ENCODE measurements at places on chromosomes 2 and 18.

DNA sequence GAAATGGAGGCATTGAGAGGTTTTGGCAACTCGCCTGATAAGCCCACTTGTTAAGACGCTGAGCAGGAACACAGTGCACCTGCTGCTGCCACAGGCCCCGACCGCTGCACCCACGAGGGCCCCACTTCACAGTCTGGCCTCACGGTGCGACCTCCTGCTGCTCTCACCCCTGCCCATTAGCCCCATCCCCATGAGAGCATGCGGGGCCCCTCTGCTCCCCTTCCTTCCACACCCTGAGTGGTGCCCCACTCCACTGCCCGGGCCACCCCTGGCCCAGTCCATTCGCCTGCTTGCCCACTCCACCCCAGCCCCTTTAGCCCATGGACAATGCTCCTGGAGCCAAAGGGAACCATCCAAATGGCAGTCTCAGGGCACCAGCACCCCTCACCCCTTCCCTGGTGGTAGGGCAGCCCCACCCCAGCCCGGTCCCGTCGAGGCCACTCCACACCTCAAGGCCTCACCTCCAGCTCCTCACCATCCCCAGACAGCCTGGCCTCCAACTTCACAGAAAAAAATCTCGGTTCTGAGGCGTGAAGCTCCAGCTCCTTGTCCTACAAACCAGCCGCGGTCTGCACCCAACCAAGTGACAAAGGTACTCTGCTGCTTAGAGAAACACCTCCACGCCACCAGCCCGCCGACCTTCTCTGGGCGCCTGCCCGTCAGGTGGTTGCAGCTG lies 6.7 kb upstream of the GPR55 start:
- DNase-seq = no peak

DNA sequence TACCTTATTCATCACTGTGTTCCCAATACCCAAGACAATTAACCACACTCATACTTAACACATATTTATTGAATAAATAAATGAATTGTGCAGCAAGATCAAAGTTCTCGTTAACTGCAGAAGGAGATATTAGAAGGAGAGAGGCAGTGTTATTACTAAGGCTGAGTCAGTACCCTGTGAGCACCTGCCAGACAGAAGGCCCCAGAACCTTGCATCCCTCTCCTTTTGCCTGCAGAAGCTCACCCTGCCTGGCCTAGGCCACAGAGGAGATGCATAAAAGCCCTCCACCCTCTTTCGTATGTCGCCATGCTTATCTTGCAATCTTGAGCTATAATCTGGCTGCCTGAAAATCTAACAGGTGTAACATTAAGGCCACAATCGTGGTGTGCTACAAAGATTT lies 20.5 kb upstream of the RNF149 start:
- DNase-seq = no peak

DNA sequence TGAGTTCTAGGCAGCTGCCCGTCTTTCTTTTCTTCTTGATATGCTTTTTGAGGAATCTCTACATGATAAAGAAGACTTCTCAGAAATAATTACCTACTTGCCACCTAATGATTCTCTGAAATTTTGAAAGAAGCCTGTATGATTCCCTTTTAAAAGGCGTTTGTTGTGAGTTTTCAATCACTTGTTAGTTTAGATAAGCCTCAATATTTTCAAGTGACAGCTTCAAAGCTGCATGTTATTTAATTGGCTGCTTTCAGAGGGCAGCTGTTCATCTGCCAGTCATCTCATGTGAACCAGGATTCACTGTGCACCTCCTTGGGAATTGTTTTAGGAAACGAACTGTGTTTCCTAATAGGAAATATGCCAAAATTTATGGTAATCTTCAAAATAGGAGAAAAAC lies 938.1 kb downstream of the CPS1 start:
- no peak for DNase-seq

DNA sequence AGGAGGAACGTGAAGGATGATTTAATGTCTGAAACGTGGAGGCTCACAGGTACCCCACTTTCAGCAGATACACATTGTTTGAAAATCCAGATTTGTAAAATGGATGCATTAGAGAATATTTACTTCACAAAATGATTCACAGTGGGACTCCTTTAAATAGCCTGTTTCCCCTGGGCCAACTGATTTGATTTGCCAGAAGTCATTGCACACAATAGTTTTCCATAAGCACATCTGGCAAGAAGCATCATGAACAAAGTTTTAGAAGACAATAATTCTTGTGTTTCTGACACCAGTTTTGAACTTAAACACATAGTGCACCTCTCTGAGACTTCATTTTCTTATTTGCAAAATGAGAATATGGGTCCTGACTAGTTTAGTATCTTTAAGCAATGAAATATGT lies 451.4 kb upstream of the SLC14A2 start:
- no peak for DNase-seq

DNA sequence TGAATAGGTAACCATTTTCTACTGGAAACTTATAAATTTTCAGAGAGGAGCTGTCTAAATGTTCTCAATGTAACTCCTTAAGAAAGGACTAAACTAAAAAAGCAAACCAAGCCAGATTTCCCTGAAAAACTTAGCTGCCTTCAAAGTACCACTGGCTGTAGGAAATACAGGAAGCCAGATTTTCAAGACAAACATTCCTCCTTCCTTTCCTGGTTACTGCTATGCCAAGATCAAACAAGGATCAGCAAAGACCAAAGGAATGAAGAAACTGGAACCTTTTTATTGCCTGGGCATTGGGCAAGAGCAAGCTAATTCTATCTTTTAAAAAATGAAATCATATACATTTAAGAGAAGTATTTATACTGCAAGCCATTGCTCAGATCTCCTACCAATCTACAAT lies 212.7 kb downstream of the DYM start:
- DNase-seq = peak; percentile 28

DNA sequence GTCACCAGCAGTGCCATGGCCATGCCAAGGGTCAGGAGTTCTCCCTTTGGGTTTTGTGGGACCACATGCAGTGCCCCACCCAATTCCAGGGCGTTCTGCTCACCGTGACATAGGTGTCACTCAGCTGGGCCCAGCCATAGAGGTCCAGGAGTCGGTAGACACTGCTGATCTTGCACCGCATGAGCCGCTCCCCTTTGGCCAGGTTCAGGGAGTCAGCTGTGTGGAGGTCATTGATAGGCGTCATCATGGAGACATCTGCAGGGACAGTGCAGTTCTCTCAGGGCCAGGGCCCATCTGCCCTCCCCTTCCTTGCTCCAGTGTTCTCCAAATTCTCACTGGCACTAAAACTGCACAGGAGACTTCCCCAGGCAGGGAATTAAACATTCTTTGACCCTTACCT lies 71.9 kb downstream of the ADD2 start:
- DNase-seq = no peak

Data from lung (tissue), 17 donors.